ENCODE measurements at places on chromosomes 13 and 19.

- no peak for DNase-seq
Measured at GRCh38 chr13:25981060-25981459, 70.8 kb downstream of the SHISA2 start.

- DNase-seq: no peak
Measured at GRCh38 chr13:50724438-50724837, 119.1 kb downstream of the DLEU7 start.

- DNase-seq: no peak
Measured at GRCh38 chr13:43303033-43303729, 279.8 kb downstream of the DNAJC15 start.

DNA sequence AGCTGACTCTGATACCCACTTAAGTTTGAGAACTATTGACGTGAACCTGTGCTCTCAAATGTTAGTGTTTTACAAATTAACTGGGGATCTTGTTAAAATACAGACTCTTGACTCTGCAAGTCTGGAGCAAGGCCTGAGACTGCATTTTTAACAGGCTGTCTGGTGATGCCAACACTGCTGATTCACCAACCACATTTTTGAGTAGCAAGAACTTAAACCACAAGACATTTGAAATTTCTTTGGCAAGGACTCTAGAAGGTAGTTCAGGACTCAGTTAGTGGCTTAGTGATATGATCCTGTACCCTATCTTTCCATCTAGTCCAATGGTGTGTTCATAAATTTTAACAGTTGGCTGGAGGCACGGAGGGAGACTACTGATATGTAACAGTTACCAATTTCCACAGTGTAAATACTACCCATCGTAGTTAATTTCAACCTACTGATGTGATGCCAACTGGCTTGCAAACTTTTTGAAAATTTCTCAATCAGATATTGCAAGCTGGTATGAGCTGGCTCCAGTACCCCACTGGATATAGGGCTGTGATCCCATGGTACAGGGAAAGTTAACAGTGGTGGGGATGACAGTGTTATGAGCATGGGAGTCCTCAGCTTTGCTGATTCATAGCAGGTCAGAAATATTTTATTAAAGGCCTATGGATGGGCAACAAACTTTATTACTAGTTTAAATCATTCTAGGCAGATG, 255.1 kb downstream of the TBC1D4 start:
- no peak for DNase-seq

- no peak for DNase-seq
Measured at GRCh38 chr13:28678809-28679208, 19.9 kb downstream of the POMP start.

DNA sequence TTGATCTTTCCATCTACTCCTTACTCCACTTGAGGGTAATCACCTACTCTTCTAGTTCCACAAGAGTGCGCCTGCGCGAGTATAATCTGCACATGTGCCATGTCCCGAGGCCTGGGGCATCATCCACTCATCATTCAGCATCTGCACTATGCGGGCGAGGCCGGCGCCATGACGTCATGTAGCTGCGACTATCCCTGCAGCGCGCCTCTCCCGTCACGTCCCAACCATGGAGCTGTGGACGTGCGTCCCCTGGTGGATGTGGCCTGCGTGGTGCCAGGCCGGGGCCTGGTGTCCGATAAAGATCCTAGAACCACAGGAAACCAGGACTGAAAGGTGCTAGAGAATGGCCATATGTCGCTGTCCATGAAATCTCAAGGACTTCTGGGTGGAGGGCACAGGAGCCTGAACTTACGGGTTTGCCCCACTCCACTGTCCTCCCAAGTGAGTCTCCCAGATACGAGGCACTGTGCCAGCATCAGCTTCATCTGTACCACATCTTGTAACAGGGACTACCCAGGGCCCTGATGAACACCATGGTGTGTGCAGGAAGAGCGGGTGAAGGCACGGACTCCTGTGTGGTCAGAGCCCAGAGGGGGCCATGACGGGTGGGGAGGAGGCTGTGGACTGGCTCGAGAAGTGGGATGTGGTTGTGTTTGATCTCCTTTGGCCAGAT, 2.7 kb upstream of the KLK2 start:
- DNase-seq: no peak

GRCh38 chr13:94176561-94176960, 302.9 kb downstream of the DCT start:
- DNase-seq: no peak

- no peak for DNase-seq
Measured at GRCh38 chr13:64158908-64159307, 2743.3 kb upstream of the PCDH20 start.

- DNase-seq: peak; percentile 82
Measured at GRCh38 chr19:12806242-12807081, at the start of gene RNASEH2A. Gene RNASEH2A (plus strand): TSS chr19:12806584. CDS start chr19:12806674, 90 bp downstream.

DNA sequence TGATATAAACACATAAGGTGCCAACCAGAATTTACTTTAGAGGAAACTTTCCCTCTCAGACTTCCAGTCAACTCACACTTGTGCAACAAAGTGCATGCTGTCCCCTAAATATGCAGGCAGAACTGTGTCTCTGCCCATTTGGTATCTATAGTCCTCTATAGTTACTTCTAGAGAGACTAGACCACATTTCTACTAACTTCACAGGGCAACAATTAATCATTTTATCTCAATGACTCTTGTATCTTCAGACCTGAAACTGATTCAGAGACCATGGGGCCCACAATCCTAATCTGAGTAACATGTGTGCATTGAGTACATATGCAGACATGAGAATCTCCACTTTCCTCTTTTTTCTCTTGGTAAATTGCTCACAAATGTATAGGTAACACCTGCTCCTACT, 158.1 kb downstream of the ZNF486 start:
- DNase-seq: no peak

DNA sequence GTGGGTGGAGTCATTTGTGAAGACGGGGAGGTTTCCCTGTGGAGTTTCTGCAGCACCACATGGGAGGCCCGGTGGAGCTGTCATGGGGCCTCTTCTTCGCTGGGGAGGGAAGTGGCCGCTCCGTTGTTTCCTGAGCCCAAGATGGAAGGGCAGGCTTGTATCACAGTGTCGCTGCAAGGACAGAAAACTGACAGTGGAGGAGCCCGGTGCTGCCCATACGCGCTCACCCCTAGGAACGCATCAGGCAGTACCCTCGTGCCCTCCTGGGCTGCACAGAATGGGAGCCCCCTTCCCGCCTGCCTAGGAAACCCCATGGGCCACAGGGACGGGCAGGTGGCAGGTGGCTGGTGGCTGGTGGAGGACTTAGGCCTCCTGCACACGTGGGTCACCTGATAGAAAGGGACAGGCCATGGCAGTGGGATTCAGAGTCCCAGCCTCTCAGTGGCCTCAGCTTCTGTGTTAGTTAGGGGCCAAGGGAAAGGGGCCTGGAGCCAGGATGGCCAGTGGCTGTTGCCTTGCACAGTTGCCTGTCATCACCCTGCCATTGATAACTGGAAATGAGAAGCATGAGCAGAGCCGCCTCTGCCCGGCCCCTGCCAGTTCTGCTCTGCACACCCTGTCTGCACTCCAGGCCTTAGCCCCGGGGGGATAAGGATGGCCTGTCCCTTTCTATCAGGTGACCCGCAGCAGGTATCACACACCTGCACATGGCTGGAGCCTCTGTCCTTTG, 7.6 kb downstream of the COL4A2 start:
- DNase-seq: no peak

DNA sequence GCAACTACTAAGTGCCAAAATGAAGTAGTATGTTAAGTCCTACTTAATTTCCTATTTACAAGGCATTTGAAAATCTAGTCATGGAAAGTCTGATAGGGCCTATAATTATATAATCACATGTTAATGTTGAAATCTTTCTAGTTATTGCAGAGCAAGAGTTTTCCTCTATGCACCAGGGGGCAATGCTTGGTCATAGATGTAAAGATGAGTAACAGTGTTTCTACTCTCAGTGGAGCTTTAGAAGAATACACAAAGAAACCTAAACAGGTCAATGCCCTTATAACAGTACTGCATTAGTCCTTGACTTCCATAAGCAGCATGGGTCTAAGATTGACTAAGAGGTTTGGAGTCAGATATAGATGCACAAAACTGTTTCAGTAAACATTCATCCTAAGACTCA, 218.7 kb downstream of the KCTD12 start:
- no peak for DNase-seq

- DNase-seq: no peak
Measured at GRCh38 chr13:112973577-112973951, 4.5 kb downstream of the MCF2L start.

GRCh38 chr19:4638317-4638716, 999 bp upstream of the TNFAIP8L1 start:
- DNase-seq: no peak

- DNase-seq: no peak
Measured at GRCh38 chr19:7670150-7670783, 1.4 kb downstream of the RETN start.

DNA sequence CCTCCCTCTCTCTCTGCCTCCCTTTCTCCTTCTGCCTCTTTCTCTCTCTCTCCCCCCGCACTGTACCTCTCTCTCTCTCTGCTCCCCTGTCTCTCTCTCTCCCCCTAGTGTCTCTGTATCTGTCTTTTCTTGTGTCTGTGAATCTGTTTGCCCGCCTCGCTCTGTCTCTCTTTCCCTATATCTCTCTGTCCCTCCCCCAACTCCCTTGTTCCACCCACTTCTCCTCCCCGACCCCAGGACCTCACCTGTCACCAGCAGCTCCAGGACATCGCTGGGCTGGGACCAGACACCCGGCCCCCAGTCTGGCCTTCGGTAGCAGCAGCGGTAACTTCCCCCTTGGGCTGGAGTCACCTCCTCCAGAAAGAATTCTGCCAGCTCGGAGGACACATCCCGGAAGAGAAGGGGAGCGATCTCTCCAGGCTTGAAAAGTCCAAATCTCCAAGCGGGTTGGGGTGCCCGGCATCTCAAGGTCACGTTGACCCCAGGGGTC, 3.9 kb downstream of the OSCAR start:
- no peak for DNase-seq

- DNase-seq: no peak
Measured at GRCh38 chr19:18349524-18350128, 9.2 kb downstream of the PGPEP1 start.

GRCh38 chr19:572743-573518, 535 bp downstream of the BSG start:
- DNase-seq: no peak

DNA sequence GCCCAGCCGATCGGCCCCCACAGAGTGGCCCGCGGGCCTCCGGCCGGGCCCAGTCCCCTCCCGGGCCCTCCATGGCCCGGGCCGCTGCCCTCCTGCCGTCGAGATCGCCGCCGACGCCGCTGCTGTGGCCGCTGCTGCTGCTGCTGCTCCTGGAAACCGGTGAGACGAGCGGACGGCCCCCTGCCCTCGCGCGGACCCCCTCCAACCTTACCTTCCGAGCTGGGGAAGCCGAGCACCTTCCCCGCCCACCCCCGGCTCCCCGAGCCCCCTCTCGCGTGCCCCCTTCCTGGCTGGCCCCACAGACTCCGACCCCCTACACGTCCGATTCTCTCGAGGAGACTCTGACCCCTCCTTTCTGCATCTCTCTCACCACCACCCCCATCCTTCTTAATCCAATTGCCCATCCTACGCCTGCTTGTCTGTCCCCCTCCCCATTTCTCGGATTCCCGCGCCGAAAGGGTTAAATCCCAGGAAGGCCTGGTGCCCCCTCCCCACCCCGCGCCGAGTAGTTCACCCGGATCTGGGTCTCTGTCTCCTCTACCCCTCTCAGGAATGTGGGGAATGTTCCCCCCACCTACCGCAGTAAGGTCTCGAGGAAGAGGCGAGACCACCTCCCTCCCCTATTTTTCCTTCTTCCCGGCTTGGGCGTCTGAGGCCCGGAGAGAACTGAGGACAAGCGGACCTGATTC, 502 bp downstream of the NECTIN2 start:
- DNase-seq: no peak

DNA sequence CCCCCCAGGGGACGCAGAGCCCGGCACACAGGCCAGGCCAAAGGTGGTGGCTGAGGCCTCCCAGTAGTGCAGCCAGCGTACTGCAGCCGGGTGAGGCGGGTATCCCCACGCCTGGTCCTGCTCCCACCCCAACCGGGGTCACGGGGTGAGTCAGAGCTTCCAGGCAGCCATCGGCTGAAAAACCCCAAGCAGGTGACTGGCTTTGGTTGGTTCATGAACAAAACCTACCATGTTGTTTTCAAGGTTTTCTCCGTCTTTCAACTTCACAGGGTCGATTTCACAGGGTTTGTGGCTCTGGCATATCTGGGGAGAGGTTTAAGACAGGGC, 42.1 kb upstream of the C13orf46 start:
- no peak for DNase-seq

DNA sequence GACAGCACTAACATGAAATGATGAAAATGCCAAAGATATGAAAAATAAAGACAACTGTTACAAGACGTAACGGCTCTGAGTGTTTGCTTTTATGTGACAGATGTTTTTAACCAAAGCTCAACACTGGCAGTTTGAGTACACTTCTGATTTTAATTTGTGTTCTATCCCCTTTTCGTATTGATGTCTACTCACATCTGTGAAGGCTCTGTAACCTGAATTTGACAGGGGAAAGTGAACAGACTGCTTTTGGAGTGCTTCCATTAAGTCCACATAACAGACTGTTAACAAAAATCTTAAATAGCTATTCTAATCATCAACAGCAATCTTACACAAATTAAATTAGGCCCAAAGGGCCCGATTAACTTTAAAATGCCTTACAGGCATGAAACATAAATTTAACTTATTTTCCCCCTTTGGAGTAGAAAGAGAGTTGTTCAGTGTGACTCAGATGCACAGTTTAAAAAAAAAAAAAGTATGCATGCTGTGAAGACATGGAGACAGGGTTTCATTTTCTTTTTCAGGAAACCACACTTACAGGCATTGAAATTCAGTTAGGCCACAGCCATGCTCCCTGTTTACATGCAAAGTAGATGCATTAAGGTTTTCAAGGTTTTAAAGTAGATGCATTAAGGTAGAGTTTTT, 16.3 kb upstream of the RNASEH2B start:
- no peak for DNase-seq

DNA sequence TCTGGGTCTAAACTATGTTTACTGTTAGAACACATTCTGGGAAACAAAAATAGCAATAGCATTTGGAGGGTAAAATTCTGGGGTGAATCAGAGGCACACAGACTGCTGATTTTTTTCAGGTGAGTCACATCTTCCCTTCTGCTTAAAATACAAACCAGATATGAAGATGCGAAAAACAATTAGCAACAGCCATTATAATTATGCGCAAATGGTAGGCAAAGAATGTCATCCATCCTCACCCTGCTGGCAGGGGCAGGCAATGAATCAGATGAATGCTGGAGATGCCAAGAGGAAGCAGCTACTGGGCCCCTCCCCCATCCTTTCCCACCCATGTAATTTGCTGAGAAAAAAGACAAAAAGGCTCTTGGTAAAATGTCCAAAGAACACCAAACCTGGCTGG, 282.9 kb downstream of the KLF5 start:
- no peak for DNase-seq

Data from activated CD4-positive, alpha-beta T cell treated with anti-CD3 and anti-CD28 coated beads, Interleukin-2, amount 50 U/mL, for 24 hours (primary cell).